CD4-positive, CD25-positive, alpha-beta regulatory T cell (primary cell): ENCODE measurements at places on chromosomes 3 and 15. TPM values are rescaled to one million over a fixed set of nuclear protein-coding genes. Genes with fewer than 3 reads are reported as not detected.

The TRANK1 gene
- polyA plus RNA-seq, result 25.0 TPM

The TRPM1 gene
- polyA plus RNA-seq, result not detected

The ACP3 gene
- polyA plus RNA-seq, result not detected

The HRG gene
- not detected for polyA plus RNA-seq

The SLC12A1 gene
- not detected for polyA plus RNA-seq

The PP2D1 gene
- polyA plus RNA-seq, result 0.23 TPM

The SNURF gene
- 38.1 TPM for polyA plus RNA-seq

The SCAANT1 gene
- polyA plus RNA-seq, result not detected

The ADGRG7 gene
- polyA plus RNA-seq, result not detected

The CYP1A2 gene
- polyA plus RNA-seq, result not detected

The RCCD1 gene
- polyA plus RNA-seq, result 4.0 TPM
